NCI-H226 (cell line): ENCODE measurements at places on chromosomes 5 and 9.

GRCh38 chr5:160312134-160312959, at the start of gene CCNJL:
Gene CCNJL (minus strand): TSS chr5:160312564. CDS start chr5:160311923, 641 bp downstream.
- peak; percentile 45 for DNase-seq

DNA sequence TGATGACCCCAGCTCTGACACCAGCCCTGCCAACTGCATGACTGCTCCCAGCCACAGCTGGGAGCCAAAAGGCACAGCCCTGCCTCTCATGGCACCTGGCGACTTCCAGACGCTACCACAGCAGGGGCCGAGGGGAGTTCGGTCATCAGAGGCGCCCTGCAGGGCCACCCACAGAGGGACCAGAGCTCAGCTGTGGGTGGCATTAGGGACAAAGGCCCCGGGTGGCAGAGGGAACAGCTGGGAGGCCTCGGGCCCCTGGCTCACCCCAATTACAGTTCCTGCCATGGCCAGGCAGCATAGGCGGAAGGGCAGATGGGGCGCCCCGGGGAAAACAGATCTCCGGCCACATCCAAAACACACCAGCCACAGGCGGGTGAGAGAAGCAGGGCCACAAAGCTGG, 3.6 kb downstream of the SOHLH1 start:
- no peak for DNase-seq

DNA sequence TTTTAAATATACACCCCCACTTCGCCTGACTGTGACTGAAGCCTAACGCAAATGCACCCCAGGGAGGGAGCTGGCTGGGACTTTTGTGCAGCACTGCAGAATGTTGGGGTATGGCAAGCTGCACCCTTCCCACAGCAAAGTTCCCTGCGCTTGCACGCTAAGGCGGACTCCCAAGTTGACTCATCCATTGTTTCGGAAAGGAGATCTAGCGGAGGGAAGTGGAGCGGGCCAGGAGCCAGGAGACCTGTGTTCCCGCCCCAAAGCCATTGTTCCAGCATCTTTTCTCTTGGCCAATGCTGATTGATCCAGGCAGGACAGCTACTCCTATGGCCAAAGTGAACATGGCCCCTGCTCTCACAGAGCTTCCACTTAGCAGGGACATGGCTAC, 202.9 kb downstream of the AOPEP start:
- DNase-seq: no peak

- DNase-seq: peak; percentile 69
These were observed 30.1 kb upstream of the RAI14 start for GRCh38 chr5:34626036-34626435.

GRCh38 chr5:31962351-31962751, 211.8 kb downstream of the GOLPH3 start:
- DNase-seq: no peak

- DNase-seq: no peak
These were observed 373.3 kb downstream of the TLE4 start for GRCh38 chr9:79945016-79945415.

- DNase-seq: no peak
These were observed 143.9 kb downstream of the C9orf50 start for GRCh38 chr9:129476821-129477611.

GRCh38 chr9:113363336-113363735, 13.4 kb downstream of the HDHD3 start:
- no peak for DNase-seq

DNA sequence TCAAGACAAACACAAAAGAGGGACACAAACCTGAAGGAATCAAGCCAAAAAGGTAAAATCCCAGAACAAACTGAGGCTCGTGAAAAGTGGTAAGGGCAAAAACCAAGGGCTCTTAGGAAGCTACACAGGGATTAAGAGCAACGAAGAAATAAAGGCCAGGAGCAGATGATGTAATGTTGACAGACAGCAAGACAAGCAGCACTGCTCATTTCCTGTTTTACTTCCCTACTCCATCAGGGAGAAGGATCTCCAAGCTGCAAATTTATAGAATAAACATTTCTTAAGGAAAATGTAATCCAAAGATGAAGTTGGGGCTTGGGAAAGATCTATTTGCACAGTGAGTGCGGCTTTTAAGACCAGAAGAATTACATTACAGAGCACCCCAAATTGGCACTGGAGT, 182.3 kb upstream of the MAP1B start:
- DNase-seq: peak; percentile 73

GRCh38 chr9:76297721-76298239, 96.4 kb downstream of the RFK start:
- DNase-seq: no peak

DNA sequence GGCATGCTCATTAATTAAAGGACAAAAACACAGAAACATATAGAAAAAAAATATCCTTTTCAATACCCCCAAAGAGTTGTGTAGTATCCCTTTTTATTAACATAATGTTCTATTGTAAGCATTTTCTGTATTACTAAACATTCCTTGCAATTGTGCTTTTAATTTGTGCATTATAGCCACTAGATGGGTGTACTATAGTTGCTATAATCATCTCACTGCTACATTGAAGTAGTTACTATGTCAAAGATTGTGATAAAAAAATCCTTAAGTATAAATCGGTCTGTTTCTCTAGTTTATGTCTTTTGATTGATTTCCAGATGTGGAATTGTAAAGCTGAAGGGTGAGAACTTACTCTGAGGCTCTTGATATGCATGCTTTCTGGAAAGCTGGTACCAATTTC, 21.4 kb downstream of the FREM1 start:
- no peak for DNase-seq

- DNase-seq: no peak
These were observed 105.3 kb upstream of the PIK3R1 start for GRCh38 chr5:68110264-68110663.

DNA sequence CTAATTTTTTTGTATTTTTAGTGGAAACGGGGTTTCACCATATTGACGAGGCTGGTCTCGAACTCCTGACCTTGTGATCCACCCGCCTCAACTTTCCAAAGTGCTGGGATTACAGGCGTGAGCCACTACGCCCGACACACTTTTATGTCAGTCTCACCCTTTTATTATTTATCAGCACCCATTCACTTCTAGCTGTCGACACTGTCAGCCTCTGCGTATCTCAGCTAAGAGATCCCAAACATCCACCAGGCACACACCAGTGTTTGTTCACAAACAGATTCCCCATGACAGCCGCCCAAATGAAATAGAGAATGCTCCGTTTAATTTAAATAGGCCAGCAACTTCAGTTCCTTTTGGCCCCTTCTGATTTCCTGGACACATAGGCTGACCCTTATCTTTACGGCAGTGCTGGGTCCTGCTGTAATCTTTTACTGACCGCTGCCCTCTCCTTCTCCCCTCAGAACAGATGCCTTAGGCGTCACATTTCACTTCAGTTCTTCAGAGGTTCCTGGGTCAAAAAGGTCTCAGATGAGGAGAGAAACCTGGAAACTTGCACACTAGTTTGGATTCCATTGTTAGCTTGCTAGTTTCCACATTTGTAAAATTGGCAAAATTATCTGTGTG, 43.1 kb upstream of the CKMT2 start:
- DNase-seq: no peak

DNA sequence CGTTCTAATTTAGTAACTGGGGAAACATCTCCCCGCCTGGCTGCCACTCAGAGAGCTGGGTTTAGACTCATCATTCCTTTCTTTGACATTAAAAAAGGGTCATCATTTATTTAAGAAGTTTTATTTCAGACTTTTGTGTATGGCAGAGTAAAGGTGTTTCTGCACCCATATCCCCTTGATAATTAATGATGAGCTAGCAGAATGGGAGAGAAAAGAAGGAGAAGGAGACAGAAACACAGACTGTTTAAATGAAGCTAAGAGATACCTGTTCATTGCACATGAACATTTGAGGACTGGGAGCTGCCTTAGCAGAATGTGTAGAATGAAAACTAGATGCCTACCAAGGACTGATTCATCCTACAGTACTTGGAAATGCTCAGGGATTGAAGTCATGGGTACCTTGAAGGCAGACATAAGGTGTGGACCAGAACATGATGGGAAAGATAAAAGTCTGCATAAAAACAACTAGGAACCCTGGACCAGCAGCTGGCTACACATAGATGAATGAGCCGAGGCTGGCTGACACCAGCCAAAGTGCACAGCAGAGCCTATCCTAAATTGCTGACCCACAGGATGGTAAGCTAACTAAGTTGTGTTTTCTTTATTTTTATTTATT, 48.3 kb upstream of the SPATA31C2 start:
- DNase-seq: no peak

DNA sequence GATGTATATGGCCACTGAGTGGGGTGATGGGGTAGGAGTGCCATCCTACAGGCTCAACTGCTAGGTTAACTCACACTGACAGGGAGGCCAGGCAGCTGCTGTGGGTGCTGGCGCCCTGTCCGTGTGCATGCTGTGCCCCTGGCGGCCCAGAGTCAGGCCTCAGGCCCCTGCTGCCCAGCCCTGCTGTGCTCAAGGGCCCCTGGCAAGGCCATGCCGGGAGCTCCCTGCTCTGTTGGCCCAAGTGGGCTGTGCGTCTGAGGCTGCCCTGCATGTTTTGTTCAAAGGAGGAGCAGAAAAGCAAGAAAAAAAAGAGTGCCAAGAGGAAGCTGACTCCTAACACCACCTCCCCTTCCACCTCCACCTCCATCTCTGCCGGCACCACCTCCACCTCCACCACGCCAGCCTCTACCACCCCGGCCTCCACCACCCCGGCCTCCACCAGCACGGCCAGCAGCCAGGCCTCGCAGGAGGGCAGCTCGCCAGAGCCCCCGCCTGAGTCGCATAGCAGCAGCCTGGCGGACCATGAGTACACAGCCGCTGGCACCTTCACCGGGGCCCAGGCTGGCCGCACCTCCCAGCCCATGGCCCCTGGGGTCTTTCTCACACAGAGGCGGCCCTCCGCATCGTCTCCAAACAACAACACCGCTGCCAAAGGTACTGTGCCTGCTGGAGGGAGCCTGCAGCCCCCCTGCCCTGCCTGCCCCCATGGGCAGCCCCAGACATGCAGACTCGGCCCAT, 100.1 kb downstream of the PHF2 start:
- no peak for DNase-seq

- DNase-seq: no peak
These were observed 59.2 kb downstream of the SYK start for GRCh38 chr9:90860826-90861225.

DNA sequence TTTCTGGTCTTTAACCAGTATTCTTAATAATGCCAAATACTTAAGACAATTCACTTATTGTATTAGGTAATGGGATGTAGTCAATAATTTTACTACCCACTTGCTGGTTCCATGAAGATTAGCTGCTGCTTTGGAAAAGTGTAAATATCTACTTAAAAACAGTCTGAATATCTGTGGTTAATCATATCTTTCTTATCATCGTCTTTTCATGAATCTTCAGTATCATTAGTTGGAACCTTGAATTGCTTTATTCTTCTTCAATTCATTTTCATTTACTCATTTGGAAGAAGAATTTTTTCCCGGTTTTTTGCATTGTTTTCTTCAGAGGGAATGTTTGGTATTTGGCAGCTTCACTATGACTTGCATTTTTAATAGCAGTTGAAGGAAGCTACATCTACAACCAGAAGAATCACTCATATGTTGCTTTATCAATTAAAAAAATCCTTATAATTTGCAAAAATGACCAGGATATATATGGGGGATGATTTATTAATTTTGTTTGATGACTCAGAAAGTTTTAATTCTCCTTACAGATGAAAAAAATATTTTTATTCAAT, 1398.3 kb upstream of the CDH6 start:
- no peak for DNase-seq

- DNase-seq: no peak
These were observed 14.7 kb upstream of the NDUFS4 start for GRCh38 chr5:53545744-53546143.

DNA sequence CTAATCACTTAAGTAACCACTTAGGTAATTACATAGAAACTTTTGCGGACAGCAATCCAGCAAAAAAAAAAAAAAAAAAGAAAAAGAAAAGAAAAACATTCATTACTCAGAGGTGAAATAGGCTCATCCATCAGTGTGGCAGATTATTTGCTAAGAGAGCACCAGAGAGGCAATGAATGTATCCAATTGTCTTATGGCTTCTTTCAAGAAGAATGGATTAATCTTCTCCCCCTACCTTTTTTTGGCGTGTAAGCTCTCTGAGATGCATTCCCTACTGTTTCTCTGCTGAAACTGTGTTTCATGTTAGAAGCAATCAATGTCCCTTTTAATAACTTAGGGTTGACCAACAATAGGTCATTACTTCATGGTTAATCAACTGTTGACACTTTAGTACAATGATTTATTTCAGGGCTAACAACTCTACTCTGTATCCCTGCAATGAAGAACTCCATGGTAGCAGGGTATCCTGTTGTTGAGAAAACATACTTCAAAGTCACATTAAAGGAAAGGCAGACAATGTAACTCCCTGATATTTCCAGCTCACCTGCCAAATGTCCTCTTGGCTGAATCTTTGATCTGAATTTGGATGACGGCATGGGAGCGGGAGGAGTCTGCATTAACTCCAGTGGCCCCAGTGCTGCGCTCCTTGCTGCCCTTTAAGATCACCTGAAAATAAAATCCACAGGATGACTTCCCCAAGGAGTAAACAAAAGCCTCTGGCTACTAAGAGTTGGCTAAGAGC, 57.6 kb downstream of the KIF24 start:
- no peak for DNase-seq

GRCh38 chr5:73122875-73123810, 2.8 kb downstream of the TMEM171 start:
- DNase-seq: peak; percentile 42

DNA sequence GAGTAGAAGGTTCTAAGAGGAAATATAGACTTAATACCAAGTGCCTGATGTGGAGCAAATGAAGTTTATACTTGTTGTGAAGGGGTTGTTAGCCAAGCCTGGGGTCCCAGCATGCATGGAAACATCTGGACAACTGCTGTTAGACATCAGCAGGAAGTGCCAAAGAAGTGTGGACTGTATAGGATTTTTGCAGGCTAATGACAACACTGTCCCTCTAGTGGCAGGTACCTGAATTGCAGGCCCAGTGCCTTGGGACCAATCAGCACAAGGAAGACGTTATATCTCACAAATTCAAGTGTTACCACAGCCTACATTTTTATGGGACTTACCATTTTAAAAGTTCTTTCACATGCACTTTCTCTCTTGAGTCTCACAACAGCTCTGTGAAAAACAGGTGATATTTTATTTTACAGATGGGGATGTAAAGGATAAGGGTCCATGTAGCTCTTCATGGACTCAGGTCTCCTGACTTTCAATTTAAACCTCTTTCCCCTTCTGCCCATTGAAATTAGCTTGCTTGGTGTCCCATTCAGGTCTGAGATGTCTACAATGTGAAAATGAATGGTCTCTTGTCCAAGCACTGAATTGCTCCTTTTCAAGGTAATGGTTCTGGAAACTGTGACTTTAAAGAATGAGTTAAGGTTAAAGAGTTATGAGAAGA, 89.0 kb upstream of the MAP1B start:
- peak; percentile 19 for DNase-seq

GRCh38 chr5:119368238-119368630, 12.4 kb downstream of the TNFAIP8 start:
- no peak for DNase-seq

GRCh38 chr9:86705490-86705889, 241.8 kb downstream of the GAS1 start:
- no peak for DNase-seq
